ENCODE measurements at places on chromosomes 13 and 19. TPM values are rescaled to one million over a fixed set of nuclear protein-coding genes. Genes with fewer than 3 reads are reported as not detected.

DNA sequence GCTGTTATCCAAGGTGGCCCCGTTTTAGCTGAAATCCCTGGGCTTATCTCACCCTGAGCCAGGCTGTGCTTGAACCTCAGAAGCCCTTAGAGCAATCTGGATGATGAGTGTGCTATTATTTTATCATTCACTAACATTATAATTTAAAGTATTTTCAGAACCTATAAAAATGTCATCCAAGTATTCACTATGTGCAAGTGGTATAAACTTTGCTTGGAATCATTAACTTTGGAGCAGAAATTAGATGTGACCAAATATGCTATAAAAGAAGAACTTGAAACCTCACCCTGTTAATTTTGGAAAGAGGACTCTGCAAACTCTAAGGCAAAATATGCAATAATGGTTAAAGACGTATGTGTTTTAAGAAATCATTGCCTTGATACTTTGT, 147.5 kb downstream of the USP12 start:
- DNase-seq = no peak
- H3K27ac ChIP-seq = no peak overlapping the region
- no peaks in the 10 kb centered on the region for H3K36me3 ChIP-seq
- H3K27me3 ChIP-seq = peaks cover 17% of the 10 kb centered on the region
- H3K4me3 ChIP-seq = no peak overlapping the region
- H3K4me1 ChIP-seq = peaks cover 28% of the 10 kb centered on the region

DNA sequence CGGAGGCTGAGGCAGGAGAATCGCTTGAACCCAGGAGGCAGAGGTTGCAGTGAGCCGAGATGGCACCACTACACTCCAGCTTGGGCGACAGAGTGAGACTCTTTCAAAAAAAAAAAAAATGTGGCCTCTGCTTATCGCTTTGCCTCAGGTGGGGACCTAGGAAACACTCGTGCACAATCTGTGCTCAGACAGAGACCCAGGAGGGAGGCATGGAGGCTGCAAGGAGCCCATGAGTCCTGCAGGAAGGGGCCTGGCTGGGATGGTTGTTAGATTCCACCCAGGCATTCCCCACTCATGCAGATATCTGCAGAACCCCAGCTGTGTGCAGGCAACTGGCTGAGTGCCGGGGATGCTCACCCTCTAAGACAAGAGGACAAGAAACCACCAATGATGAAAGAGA, 43.8 kb upstream of the C19orf12 start:
- no peak for DNase-seq
- H3K4me1 ChIP-seq = no peaks in the 10 kb centered on the region
- no peaks in the 10 kb centered on the region for H3K36me3 ChIP-seq

DNA sequence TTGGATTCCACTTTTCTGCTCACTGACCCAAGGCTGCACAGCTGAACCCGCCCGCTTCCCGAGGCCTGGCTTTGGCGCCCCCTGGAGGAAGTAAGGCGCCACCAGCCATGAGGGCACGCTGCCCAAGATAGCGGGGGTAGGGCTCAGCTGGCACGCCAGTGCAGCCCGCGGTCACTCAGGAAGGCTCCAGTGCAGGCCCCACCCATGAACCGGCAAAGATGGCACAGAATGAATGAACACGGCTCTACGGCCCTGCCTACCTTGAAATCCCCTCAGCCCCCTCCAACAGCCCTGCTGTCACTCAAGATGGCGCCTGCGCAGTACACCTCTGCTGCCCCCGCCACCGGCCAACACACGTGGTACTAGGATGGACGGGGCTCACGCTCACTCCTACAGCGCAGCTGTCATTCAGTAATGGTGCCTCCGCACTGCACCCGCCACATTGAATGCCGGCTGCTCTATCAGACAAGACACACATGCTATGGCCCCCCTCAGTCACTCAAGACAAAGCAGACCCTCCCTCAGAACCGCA, 3.0 kb downstream of the PEG3 start:
- H3K4me3 ChIP-seq = no peak overlapping the region
- no peaks in the 10 kb centered on the region for H3K4me1 ChIP-seq
- H3K36me3 ChIP-seq = peaks cover 20% of the 10 kb centered on the region

- no peak for DNase-seq
- peaks cover 21% of the 10 kb centered on the region for H3K36me3 ChIP-seq
- H3K27me3 ChIP-seq = peaks cover 3% of the 10 kb centered on the region
- H3K4me1 ChIP-seq = peaks cover 61% of the 10 kb centered on the region
- peak overlapping the region; percentile 96 for H3K27ac ChIP-seq
Measured at GRCh38 chr13:73060251-73061160, 1.7 kb downstream of the KLF5 start.

NLRP7 gene
- total RNA-seq = not detected

KLF1 gene
- total RNA-seq = not detected

- H3K27ac ChIP-seq = no peak overlapping the region
- H3K4me1 ChIP-seq = peaks cover 16% of the 10 kb centered on the region
- H3K4me3 ChIP-seq = no peak overlapping the region
- DNase-seq = no peak
Measured at GRCh38 chr13:76048675-76049375, 412.7 kb downstream of the LMO7 start.

GRCh38 chr13:81771951-81772350, 1431.0 kb upstream of the SPRY2 start:
- DNase-seq = no peak
- H3K4me1 ChIP-seq = peaks cover 36% of the 10 kb centered on the region
- H3K36me3 ChIP-seq = no peaks in the 10 kb centered on the region
- H3K27ac ChIP-seq = no peak overlapping the region
- no peaks in the 10 kb centered on the region for H3K27me3 ChIP-seq
- H3K4me3 ChIP-seq = no peak overlapping the region

- no peaks in the 10 kb centered on the region for H3K27me3 ChIP-seq
- H3K4me1 ChIP-seq = peaks cover 16% of the 10 kb centered on the region
- H3K36me3 ChIP-seq = peaks cover 51% of the 10 kb centered on the region
- no peak overlapping the region for H3K4me3 ChIP-seq
- no peak overlapping the region for H3K27ac ChIP-seq
Measured at GRCh38 chr13:38854226-38854625, 136.4 kb downstream of the STOML3 start.

Measured in progenitor cell of endocrine pancreas (in vitro differentiated cells).